Activated CD8-positive, alpha-beta memory T cell treated with anti-CD3 and anti-CD28 coated beads for 4 hours (primary cell): ENCODE measurements at places on chromosomes 12 and 14.

GRCh38 chr12:38588624-38589305 lies 272.2 kb downstream of the ALG10B start:
- no peak for DNase-seq

DNA sequence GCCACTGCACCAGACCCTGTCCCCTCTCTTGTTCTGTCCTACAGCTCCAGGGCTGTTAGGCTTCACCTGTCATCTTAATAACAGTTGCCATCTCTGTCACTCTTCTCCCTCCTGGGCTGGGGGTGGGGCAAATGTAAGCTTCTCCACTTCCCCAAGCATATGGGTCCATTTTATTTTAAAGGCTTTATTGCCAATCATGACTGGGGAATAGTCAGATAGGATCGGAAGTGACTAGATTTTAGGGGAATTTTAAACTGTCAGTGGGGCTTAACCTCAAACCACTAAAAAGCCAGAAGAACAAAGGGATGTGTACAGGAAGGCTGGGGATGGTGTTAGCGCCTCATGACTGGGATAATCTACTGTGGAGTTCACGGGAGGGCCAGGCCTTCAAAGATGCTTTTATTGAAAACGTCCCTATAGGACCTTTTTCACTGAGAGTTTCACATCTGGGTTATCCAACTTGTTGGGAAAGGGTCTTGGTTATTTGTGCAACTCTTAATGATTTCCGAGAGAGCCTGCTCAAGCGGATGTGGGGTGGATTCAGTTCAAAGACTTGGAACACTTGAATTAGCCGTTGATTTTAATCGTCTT lies 41.6 kb downstream of the CHST11 start:
- DNase-seq, result no peak

DNA sequence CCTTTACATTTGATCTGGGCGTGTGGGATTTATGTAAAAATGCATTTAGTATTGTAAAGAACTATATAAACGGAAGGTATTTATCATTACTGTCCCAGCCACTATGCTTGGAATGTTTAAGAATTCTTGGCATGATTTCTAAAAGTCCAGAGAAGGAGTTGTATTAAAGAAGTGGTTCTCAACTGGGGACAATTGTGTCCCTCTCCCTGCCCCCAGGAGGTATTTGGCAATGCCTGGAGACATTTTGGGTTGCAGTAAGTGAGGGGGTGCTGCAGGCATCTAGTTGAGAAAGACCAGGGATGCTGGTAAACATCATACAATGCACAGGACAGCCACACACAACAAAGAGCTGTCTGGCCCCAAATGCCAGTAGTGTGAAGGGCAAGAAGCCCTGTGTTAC lies 7.2 kb downstream of the SLC38A1 start:
- no peak for DNase-seq

DNA sequence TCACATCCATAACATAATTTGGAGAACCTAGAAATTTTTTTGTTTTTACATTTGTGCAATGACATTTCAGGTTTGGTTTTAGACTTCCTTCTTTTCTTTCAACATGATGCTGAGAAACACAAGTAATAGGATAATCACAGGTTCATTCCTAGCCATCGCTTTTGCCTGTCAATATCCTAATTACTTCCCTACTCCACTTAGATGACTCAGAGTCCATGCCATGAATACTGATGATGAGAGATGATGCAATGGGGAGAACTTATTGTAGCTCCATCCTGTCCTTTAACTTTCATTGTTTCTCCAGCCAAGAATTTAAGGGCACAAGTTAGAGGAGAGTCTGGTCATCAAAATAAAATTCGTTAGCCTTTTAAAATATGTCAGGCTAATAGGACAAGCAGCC lies 101.3 kb downstream of the PTPRO start:
- no peak for DNase-seq
